ENCODE measurements at places on chromosomes 2 and 18.

- no peak for DNase-seq
Measured at GRCh38 chr2:80169811-80170594, 134.5 kb downstream of the LRRTM1 start.

DNA sequence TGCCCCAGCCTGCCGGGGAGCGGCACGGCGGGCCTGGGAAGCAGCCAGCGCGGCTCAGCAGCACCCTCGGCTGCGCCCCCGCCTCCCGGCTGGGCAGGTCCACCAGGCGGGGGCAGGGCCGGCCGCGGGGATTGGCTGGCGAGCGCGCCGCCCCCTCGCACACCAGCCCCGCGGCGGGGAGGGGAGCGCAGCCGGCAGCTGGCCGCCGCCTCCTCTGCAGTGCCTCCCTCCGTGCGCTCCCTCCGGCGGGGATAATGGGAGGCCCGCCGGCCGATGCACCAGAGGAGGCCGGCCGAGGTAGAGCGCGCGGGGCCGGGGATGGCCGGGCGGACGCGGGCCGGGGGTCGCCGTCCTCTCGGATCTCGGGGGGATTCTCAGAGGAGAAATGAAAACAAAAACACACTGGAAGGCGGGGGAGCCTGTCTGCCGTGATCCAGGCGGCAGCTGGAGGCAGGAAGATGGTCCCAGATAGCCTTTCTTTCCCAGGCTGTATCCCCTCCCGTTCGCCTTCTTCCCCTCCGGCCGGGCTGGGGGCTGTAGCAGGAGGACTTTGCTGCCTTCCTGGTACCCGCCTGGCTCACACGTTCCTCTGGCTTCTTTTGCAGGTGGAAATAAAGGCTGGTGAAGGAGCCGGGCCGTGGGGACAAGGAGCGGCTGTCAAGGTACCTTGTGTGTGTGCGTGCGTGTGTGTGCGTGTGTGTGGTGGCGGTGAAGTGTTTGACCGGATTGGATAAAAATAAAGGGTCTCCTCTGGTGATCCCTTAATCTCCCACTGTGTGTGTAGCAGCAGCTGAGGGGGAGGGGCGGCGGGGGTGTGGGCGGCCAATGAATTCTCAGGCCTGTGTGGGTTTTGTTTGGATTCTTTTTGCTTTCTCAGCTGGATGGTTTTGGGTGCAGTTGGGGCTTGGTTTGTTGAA, 18.1 kb downstream of the TET3 start:
- DNase-seq = peak; percentile 75

DNA sequence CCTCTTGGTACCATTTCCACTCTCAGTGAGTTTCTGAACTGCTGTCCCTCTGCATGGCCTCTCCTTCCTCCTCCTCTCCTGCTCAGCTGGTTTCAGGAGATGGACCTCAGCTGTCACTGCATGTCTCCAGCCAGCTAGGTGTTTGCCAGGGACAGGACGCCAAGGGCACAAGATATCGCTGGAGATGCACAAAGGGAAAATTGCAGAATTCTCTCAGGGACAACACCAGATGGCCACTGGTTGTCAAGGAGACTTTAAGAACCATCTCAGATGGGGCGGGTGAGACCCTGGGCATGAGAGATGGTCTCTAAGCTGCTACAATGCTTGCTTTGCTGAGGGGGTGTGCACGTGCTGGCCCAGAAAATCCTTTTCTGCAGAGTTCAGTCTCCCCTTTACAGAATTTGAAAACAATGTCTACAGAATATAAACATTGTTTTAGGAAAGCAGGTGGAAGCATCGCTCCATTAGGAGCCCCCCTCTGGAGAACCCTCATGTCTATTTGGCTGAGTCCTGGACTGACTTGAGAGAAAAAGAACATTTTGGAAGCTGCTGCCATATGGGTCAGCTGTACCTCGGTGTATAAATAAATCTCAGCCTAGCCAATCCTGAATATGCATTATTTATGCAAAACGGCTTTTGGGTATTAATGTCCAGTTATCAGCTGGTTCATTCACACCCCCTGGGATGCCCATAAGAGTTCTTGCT, 57.8 kb upstream of the SPP2 start:
- DNase-seq = no peak

DNA sequence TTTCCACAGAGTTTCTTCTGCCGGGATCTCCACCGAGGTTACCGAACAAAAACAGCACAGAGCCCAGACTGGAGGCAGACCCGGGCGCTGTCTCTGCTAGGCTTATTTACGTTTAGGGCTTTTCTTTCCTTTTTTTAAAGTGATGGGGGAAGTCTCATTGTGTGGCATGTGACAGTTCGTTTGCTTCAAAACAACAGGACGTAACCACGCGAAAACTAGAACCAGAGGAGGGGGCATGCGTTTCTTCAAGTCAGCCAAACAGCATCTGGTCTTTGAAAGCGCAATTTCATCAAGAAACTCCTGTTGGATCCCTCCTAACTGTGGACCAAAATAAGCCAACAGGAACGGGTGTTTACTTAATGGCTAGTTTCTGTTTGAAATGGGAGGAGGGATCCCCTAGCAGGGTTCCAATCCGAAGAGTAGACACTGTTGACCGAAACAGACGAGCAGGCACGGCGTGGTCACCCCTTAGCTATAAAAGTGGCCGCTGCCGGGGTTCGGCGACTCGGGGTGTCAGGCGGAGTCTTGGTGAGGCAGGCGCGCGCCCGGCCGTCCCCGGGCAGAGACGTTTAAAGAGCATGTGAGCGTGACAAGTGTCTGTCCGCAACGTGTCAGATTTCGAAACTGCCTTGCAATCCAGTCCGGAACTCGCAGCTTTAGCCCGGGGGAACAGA, 997 bp upstream of the TGIF1 start:
- DNase-seq = peak; percentile 73

DNA sequence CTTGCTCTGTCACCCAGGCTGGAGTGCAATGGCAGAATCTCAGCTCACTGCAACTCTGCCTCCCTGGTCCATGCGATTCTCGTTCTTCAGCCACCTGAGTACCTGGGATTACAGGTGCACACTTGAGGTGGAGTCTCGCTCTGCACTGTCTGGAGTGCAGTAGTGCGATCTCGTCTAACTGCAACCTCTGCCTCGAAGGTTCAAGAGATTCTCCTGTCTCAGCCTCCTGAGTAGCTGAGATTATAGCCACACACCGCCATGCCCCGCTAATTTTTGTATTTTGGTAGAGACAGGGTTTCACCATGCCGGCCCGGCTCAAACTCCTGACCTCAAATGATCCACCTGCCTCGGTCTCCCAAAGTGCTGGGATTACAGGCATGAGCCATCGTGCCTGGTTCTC, 83.3 kb downstream of the CCBE1 start:
- DNase-seq = no peak

GRCh38 chr18:12879840-12880540, 4.0 kb downstream of the PTPN2 start:
- DNase-seq = no peak

DNA sequence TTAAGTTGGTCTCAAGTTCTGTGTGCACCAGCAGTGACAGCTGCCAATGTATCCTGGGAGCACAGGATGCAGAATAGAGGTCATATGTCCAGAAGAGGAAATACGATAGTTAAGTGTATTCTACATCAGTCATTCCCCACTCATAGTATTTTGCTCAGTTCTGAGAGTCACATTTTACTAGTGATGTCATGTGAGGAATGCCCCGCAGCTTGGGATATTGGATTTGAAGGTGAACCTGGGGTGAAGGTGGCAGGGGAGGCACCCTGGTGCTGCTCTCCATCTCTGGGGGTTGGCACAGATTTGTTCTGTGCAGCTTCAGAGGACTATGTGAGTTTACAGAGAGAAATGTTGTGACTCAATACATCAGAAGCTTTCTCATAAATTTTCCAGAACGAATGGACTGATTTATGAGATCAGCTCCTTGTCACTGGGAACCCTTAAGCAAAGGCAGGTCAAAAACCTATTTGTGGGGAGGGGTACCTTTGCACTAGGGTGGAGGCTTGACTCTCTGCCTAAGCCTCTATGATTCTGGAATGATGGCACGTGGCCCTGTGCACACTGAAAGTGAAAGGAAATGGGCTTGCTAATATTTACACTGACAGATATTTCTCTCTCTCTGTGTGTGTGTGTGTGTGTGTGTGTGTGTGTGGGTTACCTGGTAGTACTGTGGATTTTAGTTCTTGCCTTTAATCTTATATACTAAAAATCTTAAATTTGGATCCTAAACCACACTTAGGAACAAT, 95.9 kb downstream of the NEB start:
- peak; percentile 3 for DNase-seq

- DNase-seq = peak; percentile 86
Measured at GRCh38 chr2:27071277-27071989, at the start of gene OST4. Gene OST4, minus strand, starts transcription at chr2:27071654.

DNA sequence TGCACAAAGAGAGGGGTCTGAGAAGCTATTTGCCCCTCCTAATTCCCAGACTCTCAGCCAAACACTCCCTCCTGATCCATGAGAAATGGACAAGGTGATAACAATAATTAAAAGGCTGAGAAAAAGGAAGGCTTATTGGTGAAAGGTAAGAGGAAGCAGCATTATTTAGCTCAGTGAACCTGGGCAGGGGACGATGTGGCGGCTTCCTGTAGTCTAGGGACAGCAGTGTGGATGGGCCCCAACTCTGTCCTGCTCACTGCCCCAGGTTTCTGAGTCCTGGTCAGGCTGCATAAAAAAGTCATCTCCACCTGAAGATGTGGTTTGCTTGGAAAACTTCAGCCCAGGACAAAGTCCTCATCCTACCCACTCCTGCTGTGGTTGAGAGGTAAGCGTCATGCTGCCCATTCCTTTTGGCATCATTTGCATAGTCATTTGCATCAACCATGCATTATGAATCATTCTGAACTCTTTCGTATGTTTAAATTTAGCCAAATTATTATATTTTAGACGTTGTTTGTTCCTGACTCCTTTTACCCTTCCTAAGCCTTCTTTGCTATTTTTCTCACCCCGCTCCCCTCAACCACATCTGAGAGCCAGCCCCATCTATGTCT, 126.8 kb downstream of the CLIP4 start:
- no peak for DNase-seq

- no peak for DNase-seq
Measured at GRCh38 chr2:234699456-234699855, 202.6 kb upstream of the ARL4C start.

GRCh38 chr2:196638765-196639164, 750 bp upstream of the CCDC150 start:
- no peak for DNase-seq

- no peak for DNase-seq
Measured at GRCh38 chr2:110157153-110157793, 41.7 kb upstream of the MALL start.

DNA sequence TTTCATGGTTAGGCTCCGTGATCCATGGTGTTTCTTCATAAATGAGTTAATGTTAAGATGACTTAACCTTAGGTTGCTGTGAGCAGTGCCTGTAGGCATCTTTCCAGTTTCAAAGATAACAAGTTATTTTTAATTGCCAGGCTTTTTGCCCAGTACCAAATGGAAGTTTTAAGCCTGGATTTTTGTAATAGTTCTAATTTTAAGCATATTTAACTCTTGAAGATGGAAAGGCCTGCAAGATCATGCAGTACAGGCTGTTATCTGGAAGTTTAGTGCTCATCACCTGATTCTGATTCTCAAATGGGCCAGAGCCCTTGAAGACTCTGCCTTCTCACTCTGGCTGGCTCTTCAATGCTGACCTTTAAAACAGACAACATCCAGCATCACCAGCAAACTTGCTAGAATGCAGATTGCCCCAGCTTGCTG, 141.3 kb downstream of the NCK2 start:
- DNase-seq = no peak

GRCh38 chr2:165901620-165902298, 51.8 kb downstream of the TTC21B start:
- no peak for DNase-seq

DNA sequence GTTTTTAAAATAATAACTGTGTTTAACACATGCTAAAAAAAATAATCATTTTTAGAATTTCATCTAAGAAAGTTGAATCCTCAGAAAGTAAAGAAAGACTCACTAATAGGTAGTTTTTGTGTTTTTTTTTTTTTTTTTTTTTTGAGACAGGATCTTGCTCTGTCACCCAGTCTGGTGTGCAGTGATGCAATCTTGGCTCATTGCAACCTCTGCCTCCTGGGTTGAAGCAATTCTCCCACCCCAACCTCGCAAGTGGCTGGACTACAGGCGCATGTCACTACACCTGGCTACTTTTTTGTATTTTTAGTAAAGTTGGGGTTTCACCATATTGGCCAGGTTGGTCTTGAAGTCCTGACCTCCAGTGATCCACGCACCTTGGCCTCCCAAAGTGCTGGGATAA, 7.1 kb downstream of the CKAP2L start:
- no peak for DNase-seq

- DNase-seq = no peak
Measured at GRCh38 chr18:34816183-34816582, 106.1 kb downstream of the DTNA start.

- no peak for DNase-seq
Measured at GRCh38 chr2:127743477-127744026, 42.3 kb downstream of the SFT2D3 start.

GRCh38 chr2:99880964-99881294, 261.5 kb downstream of the AFF3 start:
- no peak for DNase-seq

- DNase-seq = no peak
Measured at GRCh38 chr18:49139766-49140165, 189.0 kb upstream of the SMAD7 start.

- no peak for DNase-seq
Measured at GRCh38 chr18:61842146-61842545, 50.7 kb downstream of the RNF152 start.

DNA sequence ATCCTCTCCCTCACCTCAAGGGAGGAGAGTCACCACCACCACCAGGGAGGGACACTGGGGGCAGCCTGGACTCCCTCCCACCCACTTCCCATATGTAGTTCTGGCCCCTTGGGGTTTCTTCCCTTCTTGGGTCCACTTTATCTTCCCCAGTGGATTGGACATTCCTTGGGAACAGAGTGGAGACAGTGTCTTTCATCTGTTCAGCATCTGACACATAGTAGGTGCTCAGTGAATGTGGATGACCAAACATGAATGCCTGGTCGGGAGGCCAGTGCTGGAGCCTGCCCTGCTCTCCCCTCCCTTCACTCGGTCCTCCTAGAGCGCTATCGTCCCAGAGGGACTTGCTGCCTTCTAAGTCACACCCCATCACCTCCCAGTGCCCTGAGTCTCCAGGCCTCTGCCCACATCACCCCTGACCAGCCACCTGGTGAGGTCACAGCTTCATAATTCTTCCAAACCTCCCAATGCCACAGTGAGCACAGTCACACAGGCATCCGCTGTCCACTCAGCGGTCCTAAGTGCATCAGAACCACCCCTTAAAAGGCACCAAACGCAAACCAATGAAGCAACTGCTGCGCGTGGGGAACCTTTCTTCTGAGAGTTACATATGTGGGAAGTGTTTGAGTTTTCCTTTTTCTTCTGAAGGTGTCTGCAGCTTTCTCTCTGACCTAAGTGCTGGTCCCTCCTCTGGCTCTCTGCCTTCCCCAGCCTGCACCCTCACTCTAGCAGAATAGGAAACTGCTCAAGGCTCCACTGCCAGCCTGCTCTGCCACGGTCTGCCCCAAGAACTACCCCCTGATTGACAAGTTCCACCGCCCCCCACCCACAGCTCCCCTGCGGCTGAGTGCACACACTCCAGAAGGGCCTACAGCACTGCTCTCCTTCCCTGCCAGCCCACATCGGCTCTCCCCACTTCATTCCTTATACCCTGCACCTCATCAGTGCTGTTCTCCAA, 7.2 kb upstream of the SFXN5 start:
- DNase-seq = no peak
